HT1080 (cell line): ENCODE measurements at places on chromosomes 6 and 20. TPM values are rescaled to one million over a fixed set of nuclear protein-coding genes. Genes with fewer than 3 reads are reported as not detected.

Gene COL20A1
- total RNA-seq = not detected in 2 replicates

Gene KLHDC3
- total RNA-seq = 119 and 133 TPM in 2 replicates

Gene CCN6
- not detected in 2 replicates for total RNA-seq

Gene RIMS4
- not detected in 2 replicates for total RNA-seq

Gene SOBP
- 1.9 and 4.3 TPM in 2 replicates for total RNA-seq

Gene PNISR
- total RNA-seq = 28.6 and 34.3 TPM in 2 replicates

Gene PTK6
- total RNA-seq = not detected in 2 replicates

Gene BANF2
- not detected in 2 replicates for total RNA-seq

Gene OSER1
- total RNA-seq = 39.2 and 42.6 TPM in 2 replicates

Gene C6orf118
- not detected in 2 replicates for total RNA-seq

Gene FERMT1
- 17.0 and 22.4 TPM in 2 replicates for total RNA-seq

Gene MAK
- 0.07 TPM in 1 of 2 replicates, not detected in the other for total RNA-seq

Gene WFDC5
- total RNA-seq = not detected in 2 replicates

Gene MUC21
- total RNA-seq = not detected in 2 replicates

Gene CENPW
- 28.5 TPM in 2 replicates for total RNA-seq

Gene RHAG
- 0.05 TPM in 1 of 2 replicates, not detected in the other for total RNA-seq

Gene PRKN
- total RNA-seq = 0.27 TPM in 1 of 2 replicates, not detected in the other

Gene NKAPL
- total RNA-seq = not detected in 2 replicates

Gene MARCKS
- total RNA-seq = 0.08 TPM in 1 of 2 replicates, not detected in the other

Gene PHACTR3
- total RNA-seq = not detected in 2 replicates

Gene DOK5
- total RNA-seq = 0.31 TPM in 1 of 2 replicates, not detected in the other
